ENCODE measurements at places on chromosomes 6 and 20. TPM values are rescaled to one million over a fixed set of nuclear protein-coding genes. Genes with fewer than 3 reads are reported as not detected.

Gene LAMA2
- total RNA-seq: 61.5 TPM

Gene CDSN
- not detected for total RNA-seq

GRCh38 chr6:72324591-72324990, 297.3 kb upstream of the KCNQ5 start:
- no peak for DNase-seq

DNA sequence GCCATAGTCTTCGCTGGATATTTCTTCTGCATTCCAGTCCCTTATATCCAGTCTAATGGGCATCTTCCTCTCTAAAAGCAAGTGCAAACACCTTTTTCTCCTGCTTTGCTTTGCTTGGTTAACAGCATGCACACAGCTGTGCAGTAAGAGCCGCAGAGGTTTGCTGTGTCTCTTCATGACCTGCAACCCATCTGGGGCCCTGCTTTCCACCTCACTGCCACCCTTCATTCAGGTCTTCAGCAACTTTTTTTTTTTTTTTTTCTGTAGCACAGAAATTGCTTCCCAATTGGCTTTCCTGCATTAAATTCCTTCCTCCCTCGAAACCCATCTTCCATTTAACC, 14.4 kb downstream of the NEDD9 start:
- no peak for DNase-seq

DNA sequence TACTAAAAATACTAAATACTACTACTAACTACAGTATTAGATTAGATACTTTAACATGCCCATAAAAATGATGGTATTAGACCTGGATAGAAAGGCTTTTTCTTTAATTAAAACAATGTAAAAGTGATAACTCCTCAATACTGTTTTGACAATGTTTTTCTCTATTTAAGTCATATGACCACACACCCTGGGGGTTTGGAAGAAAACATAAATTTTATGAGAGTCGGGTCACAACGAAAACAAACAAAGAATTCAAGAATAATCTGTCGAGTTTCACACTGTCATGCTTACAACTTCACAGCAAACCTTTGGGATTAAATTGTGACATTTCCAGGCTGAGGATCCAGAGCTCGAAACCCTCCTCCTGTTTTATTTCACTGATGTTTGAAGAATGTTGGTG, 107.4 kb upstream of the SOX4 start:
- no peak for DNase-seq

GRCh38 chr6:109768485-109768884, 77.4 kb downstream of the FIG4 start:
- DNase-seq: no peak

All from uterus (tissue), 4 donors.